ENCODE measurements at places on chromosomes 12 and 14.

- no peak for DNase-seq
Measured at GRCh38 chr14:89000007-89000942, 175.8 kb downstream of the TTC8 start.

DNA sequence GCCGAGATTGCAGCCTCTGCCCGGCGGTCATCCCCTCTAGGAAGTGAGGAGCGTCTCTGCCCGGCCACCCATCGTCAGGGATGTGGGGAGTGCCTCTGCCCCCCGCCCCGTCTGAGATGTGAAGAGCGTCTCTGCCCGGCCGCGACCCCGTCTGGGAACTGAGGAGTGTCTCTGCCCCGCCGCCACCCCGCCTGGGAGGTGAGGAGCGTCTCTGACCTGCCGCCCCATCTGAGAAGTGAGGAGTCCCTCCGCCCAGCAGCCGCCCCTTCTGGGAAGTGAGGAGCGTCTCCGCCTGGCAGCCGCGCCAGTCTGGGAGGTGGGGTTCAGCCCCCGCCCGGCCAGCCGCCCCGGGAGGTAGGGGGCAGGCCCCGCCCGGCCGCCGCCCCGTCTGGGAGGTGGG, 544.0 kb downstream of the CCER1 start:
- DNase-seq, result no peak

- DNase-seq, result no peak
Measured at GRCh38 chr12:13208533-13209435, 12.3 kb downstream of the EMP1 start.

DNA sequence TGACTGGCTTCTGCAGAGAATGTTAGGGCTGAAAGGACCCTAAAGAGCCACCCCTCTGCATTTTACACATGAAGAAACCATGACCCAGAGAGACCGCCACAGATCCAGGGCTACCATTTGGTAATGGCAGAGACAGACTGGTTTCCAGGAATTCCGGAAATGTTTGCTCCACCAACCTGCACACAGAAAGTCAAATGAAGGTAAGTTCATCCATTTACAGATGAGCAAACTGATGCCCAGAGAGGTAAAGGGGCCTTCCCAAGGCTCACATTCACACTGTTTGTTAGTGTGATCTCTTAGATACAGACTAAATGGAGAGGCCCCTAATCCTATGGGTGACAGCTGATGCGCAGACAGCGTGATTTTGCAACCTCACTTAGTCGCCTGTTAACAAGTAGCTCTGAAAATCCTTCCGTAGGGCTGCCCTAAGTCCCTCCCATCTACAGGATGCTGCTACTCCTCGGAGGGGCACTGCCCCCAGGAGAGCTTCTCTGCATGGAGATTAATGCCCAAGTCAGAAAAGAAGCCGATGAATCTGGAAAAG, 33.8 kb downstream of the ZFP36L1 start:
- no peak for DNase-seq

GRCh38 chr14:74144789-74145188, 60.0 kb downstream of the LIN52 start:
- DNase-seq, result no peak

DNA sequence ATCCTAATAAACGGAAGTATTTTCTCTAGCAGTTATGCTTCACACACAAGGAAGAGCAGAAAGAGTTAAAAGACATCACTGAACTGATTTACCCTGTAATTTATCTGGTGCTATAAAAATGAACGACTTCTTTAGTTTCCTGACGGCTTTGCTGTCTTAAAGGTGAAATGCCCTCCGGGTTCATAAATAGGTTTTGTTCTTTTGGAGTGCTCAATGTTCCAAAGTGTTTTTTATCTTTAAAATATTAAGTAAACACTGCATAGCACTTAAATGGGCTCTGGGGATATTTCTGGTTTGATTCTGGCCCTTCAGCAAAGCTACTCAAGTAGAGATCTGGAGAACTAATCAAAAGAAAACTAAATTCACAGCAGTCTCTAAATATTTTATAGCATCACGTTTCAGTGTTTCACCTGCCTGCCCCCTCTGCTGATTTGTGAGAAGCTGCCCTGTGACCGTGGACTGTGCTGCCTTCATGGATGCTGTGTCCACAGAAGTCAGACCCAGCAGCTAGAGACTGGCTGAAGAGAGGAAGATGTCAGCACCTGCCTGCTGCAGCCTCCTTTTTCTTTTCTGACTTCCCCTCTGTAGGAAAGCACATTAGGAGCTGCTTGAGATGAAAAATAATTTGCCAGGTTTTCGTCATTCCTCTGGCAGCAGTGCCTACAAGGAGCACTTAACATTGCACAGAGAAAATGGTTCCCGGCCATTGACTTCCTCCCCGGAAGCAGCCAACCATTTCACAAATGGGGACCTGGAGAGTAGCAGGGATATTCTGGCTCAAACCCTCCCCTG, 205.1 kb upstream of the FSCB start:
- no peak for DNase-seq

Measured in stimulated activated CD4-positive, alpha-beta T cell treated with anti-CD3 and anti-CD28 coated beads, Interleukin-1b, Interleukin-23, amount 100 ng/mL, for 4 hours (primary cell).